Hematopoietic multipotent progenitor cell treated with erythropoietin and hydrocortisone succinate and interleukin-3 and kit ligand, for 4 days (in vitro differentiated cells): ENCODE measurements at places on chromosomes 7 and 10.
A peak's percentile ranks its signal among the peaks of the same experiment; 100 is the strongest.

GRCh38 chr7:13416071-13416470 is 573.4 kb downstream of the ETV1 start:
- DNase-seq, result no peak

DNA sequence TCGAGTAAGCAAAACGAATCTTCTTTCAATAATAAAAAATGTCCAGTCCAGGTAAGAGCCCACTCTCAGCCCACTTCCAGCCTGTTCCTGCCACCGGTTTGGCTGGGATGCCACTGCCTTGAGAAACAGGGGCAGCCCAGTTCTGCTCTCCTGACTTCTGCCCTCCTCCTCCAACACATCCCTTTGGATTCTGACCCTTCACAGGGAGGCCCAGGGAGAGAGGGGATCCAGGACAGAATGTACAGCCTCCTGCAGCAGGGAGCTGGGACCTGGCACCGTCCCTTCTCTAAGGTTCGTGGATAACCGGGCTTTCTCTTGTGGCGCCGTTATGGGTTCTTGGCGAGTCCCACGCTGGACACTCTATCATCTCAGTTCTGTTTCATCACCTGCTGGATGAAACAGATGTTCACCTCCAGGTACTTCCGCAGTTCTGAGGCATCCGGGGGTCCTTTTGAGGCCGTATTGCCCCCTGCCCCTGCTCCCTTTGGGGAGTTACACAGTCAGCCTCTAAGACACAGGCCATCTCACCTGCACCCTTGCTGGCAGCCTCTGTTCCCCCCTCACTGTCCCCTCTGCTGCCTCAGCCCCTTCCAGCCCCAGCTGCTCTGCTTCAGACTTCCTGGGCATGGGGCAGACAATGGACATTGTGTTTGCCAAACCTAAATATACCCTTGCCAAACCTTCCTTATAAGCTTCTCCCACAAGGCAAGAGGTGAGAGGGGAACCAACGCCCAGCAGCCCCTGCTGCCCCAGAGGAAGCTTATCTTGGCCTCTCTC is 203.8 kb upstream of the ZMIZ1 start:
- no peak for DNase-seq

GRCh38 chr7:153835712-153836265 is 216.4 kb upstream of the DPP6 start:
- DNase-seq, result no peak

- DNase-seq, result peak; percentile 78
These were observed 112.0 kb downstream of the NEURL1 start for GRCh38 chr10:103605359-103606096.

- DNase-seq, result no peak
These were observed 97.1 kb downstream of the CHST15 start for GRCh38 chr10:123996302-123996701.

GRCh38 chr7:15864626-15864991 is 178.1 kb upstream of the MEOX2 start:
- DNase-seq, result no peak

GRCh38 chr10:25633542-25633941 is 300.5 kb upstream of the MYO3A start:
- no peak for DNase-seq

DNA sequence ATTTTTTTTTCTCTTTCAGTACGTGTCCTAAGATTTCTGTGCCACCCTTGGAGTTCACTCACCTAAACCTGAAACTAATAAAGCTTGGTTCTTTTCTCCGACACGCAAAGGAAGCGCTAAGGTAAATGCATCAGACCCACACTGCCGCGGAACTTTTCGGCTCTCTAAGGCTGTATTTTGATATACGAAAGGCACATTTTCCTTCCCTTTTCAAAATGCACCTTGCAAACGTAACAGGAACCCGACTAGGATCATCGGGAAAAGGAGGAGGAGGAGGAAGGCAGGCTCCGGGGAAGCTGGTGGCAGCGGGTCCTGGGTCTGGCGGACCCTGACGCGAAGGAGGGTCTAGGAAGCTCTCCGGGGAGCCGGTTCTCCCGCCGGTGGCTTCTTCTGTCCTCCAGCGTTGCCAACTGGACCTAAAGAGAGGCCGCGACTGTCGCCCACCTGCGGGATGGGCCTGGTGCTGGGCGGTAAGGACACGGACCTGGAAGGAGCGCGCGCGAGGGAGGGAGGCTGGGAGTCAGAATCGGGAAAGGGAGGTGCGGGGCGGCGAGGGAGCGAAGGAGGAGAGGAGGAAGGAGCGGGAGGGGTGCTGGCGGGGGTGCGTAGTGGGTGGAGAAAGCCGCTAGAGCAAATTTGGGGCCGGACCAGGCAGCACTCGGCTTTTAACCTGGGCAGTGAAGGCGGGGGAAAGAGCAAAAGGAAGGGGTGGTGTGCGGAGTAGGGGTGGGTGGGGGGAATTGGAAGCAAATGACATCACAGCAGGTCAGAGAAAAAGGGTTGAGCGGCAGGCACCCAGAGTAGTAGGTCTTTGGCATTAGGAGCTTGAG is at the start of gene CFTR:
CFTR (plus strand) TSS at position 801 of the 830 bp plus-strand sequence. CDS start 70 bp downstream, outside the sequence.
- DNase-seq, result no peak

GRCh38 chr7:142152076-142152475 is 40.6 kb downstream of the MGAM2 start:
- DNase-seq, result peak; percentile 87

GRCh38 chr7:14340393-14341074 is 351.1 kb upstream of the ETV1 start:
- no peak for DNase-seq

- DNase-seq, result no peak
These were observed 30.0 kb upstream of the KLHL7 start for GRCh38 chr7:23075571-23075970.

GRCh38 chr10:113169853-113170460 is 219.9 kb downstream of the TCF7L2 start:
- DNase-seq, result peak; percentile 54

- DNase-seq, result no peak
These were observed 517.4 kb downstream of the PARD3 start for GRCh38 chr10:34297541-34298345.

DNA sequence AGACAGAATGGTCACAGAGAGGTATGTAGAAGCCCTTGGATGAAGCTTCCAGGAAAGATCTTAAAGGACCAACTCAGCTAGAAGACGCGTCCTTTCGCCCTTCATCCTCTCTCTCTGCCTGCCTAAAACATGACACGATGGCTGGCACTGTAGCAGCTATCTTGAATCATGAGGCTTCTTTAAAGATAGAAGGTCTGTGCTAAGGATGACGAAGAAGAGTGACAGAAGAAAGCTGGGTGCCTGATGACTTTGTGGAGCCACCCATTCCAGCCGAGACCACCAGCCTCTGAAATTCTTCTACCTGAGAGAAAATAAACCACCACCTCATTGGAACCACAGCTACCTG is 25.5 kb downstream of the WDR86 start:
- DNase-seq, result no peak

DNA sequence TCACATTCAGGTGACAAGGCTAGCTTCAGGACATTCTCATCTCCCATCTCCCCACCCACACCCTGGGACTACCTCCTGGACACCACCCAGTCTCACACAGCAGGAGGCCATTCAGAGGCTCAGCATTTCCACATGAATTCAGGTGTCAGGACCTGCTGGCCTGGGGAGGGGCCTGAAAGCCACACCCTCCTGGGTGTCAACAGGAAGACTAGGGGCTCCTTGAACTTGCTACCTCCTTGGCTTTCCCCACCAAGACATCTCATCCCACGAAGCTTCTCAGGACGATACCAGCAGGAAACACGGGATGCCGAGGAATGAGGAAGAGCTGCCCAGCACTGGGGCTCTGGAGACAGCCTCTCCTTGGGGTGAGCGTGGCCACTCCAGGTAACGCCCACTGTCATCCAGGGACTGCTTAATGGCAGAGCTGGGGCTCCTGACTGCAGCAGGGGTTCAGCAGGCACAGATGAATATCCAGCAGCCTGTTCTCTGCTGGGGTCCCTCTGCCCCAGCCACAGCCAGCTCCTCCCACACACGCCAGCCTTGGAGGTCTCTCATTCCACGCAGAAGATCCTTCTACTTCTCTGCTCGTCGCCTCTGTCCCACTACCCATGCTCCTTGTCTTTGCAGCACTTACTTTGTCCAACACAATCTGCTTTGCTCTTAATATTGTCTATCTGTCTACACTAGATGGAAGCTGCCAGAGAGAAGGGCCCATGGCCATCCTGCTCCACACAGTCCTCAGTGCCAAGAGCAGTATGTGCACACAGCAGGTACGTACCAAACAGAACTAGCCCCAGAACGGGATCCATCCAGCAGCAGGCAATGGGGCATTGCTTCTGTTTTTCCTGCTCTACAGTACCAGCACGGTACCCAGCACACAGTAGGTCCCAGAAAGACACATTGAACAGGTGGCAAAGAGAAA is 88.7 kb downstream of the FAM53B start:
- DNase-seq, result no peak

DNA sequence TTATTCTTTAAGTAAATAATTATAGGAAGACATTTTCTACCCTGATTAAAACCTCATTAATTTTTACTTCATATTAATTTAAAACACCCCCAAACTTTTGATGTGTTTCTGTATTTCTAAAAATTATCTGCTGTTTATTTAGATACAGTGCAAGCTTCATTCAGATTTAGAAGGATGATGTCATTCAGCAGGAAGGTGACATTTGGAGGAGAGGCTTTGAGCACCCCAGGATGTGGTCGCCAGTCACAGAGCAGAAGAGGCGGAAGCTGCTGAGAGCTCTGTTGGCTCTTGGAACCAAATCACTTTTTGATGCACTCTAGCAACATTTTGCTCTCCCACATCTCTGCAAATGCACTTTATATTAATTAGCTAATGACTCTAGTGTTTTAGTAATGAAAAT is 233.9 kb upstream of the CACNA2D1 start:
- DNase-seq, result peak; percentile 20

DNA sequence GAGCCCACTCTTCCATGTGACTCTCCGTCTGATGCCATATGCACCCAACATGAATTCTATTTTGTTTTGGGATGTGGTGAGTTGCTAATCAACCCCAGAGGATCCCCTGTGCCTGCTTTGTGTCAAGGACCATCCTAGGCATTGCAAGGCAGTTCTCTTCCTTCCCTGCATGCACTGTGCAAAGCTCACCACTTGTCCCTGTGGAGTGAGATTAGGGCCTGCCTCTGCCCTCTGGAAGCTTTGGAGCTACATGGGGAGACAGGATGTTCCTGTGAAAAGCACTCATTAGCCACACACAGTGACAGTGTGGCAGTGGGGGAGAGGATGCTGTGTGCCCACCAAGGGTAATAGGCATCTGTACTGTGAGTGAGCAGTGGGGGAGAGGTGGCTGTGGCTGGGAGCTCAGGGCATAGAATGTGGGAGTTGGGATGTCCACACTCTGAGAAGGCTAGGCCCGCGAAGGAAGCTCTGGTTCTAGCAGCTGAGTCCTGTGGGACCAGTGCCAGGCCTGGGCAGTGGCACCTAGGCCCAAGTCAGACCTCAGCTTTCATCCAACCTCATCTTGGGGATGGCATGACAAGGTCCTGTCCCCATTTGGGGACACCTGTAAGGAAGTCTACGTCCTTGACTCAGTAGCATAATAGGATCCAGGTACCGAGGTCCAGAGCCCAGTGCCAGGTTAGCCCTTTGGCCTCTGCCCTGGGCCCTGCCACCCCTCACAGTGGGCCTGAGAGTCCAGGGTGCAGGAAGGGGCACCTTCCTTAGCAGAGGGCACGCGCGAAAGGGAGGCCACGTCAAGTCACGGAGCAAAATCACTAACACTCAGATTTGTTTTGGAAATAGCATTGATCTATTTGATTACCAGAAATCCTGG is 6.6 kb downstream of the ADRA2A start:
- DNase-seq, result no peak

DNA sequence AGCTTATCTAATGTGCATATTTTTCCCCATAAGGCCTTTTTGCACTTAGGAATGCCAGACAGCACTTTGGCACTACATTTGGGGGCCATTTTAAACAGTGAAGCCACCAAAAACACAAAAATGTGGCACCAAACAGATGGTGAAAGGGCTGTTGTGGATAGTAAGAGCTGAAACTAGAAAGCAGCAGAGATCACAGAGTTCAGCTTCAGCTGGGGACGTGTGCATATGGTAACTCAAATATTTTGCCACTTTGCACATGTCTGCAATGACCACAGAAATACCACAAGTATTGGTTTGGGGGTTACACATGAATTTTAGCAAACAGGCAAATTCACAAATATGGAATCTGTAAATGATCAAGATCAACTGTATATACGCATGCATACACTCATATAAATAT is 72.8 kb downstream of the PODXL start:
- no peak for DNase-seq

GRCh38 chr7:33981671-33982424 is 76.5 kb downstream of the BMPER start:
- DNase-seq, result no peak

DNA sequence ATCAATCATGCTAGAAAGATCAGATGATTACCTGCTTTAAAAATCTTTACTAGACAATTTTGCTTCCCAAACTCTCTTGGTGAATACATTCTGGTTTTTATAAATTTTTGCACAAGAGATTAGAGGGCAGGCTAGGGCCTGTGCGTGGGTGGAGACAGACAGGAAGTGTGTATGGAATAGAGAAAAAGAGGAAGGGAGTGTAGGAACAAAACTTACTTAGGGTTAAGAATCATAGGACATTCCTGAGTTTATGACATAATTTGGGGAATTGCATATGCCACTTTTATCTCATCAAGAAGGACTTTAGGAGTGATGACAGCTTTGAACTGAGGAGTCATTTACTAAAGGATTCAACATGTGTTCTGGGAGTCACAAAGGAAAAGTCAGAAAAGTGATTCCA is 31.3 kb downstream of the LAMB1 start:
- no peak for DNase-seq

- no peak for DNase-seq
These were observed 12.9 kb downstream of the OIT3 start for GRCh38 chr10:72906446-72906845.

- no peak for DNase-seq
These were observed 280.4 kb downstream of the KCNMA1 start for GRCh38 chr10:77357185-77357584.

DNA sequence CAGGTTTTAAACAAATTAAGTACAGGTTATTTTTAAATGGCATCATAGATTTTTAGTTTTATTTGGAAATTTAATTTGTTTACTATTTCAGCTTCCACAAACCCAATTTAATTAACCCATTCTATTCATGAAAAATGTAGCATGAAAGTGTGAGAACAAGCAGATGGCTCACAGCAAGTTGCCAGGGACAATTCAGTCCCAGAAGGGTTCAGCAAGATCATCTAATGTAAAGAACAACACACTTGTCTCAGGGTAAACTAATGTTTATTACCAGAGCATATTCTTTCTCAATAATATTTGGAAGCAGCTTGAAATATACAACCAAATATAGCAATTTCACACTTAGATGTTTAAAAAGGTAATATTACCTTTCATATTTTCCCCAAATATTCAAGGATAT is 166.9 kb upstream of the SLC13A1 start:
- DNase-seq, result no peak

- DNase-seq, result no peak
These were observed 28.1 kb upstream of the DNMBP start for GRCh38 chr10:100037758-100038315.

- no peak for DNase-seq
These were observed 362.4 kb downstream of the CNTNAP2 start for GRCh38 chr7:146479040-146479439.

- DNase-seq, result no peak
These were observed 262.8 kb downstream of the DYNC1I1 start for GRCh38 chr7:96034940-96035727.
